Fibroblast of upper back skin (primary cell): ENCODE measurements at places on chromosomes 2 and 18.
A peak's percentile ranks its signal among the peaks of the same experiment; 100 is the strongest.

DNA sequence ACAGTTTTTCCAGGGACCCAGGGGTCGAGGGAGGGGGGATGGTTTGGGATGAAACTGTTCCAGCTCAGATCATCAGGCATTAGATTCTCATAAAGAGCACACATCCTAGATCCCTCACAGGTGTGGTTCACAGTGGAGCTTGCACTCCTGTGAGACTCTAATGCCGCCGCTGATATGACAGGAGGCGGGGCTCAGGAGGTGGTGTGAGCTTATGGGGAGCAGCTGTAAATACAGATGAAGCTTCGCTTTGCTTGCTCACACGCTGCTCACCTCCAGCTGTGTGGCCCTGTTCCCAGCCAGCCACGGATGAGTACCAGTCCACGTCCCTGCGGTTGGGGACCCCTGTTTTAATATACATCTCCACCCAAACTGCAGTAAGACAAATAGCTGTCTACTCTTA lies 204.2 kb downstream of the AGAP1 start:
- DNase-seq = peak; percentile 28

DNA sequence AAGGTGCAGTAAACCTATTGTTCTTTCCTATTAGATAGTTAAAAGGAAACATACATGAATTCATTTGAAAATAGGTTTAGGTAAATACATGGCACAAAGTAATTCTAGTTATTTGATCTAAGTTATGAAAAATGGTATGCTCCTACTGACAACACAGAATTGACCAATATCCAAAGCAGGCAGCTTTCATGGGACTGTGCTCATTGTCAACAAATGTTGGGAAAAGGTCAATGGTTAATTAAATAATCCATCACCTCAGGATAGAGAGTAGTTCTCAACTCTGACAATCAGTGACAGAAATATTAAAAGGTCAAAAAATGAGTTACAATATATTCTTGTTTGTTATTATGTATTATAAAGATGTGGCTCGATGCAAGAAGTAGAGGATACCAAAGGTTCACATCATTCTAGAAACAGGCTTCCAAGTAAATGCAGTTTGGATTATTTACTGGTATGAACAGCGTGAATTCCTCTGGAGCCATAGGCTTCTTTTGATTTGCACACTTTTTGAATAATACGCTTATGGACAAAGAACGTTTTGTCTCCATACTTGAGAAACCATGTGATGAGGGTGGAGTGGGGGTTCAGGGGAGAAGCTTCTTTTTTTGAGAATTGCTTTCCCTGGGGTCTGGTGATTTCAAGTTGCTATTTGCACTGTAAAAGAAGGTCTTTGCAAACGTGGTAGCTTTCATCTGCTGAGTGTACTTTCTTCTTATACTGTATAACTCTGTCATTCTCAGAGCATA lies 422.0 kb upstream of the ZEB2 start:
- no peak for DNase-seq

GRCh38 chr2:99216096-99216495 lies 35.1 kb downstream of the MRPL30 start:
- no peak for DNase-seq

DNA sequence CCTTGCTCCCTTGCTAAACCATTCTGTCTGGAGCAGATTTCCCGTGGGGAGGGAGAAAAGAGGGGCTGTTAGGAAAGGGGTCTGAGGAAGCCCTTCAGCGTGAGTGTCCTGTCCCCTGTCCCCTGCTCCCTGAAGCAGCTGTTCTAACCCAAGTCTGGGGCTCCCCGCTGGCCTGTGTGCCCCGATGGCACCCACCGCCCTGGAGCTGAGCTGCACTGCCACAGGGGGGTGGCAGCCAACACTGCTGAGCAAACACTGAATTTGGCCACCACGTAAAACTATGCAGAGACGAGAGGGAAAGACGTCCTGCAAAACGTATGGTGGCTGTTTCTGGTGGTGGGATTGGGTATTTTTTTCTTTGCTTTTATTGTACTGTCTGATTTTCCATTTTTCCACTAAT lies 17.9 kb downstream of the KCNG2 start:
- DNase-seq = no peak

DNA sequence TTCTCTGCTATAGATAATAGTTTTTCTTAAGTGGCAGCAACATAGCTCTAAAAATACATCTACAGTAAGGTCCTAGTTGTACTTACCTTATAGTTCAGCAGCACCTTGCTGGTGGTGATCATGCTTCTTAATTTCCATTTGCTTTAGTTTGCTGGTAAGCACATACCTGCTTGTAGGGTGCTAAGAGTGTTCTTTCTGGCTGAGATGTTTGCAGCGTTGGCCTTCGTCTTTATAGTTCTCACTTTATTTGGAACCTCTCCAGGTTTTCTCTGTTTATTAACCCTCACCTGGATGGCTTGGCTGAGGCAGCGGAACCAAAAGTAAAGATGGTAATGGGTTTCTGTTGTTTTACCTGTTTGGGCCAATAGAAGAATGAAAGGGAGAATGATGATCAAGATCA lies 123.6 kb upstream of the EFEMP1 start:
- DNase-seq = no peak

- DNase-seq = peak; percentile 31
Observed at GRCh38 chr2:171104379-171104778, 56.3 kb downstream of the TLK1 start.

- peak; percentile 68 for DNase-seq
Observed at GRCh38 chr18:703213-703967, 9.0 kb downstream of the ENOSF1 start.

GRCh38 chr2:198385326-198385725 lies 580.9 kb downstream of the PLCL1 start:
- DNase-seq = peak; percentile 22

GRCh38 chr2:223901854-223902253 lies 43.3 kb downstream of the WDFY1 start:
- DNase-seq = no peak

GRCh38 chr2:168719446-168719845 lies 83.0 kb upstream of the NOSTRIN start:
- no peak for DNase-seq

DNA sequence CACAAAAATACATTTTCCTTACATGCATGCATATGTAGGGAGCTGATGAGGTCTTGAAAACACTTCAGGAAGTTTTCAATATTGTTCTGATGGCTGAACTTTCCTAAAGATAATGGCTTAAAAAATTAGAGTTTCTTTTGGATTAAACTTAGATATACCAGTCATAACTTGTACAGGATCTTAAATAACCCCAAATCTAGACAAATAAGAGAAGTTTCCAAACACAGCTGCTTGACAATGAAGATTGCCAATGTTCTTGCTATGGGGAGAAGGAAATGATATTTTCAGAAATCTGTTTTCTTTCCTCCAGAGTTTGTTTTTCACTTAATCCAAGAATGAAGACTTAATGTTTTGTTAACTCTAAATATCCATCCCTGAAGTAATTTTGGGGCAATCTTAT lies 54.6 kb upstream of the SPTBN1 start:
- DNase-seq = no peak

GRCh38 chr2:238286987-238287736 lies 1.2 kb downstream of the PER2 start:
- no peak for DNase-seq

DNA sequence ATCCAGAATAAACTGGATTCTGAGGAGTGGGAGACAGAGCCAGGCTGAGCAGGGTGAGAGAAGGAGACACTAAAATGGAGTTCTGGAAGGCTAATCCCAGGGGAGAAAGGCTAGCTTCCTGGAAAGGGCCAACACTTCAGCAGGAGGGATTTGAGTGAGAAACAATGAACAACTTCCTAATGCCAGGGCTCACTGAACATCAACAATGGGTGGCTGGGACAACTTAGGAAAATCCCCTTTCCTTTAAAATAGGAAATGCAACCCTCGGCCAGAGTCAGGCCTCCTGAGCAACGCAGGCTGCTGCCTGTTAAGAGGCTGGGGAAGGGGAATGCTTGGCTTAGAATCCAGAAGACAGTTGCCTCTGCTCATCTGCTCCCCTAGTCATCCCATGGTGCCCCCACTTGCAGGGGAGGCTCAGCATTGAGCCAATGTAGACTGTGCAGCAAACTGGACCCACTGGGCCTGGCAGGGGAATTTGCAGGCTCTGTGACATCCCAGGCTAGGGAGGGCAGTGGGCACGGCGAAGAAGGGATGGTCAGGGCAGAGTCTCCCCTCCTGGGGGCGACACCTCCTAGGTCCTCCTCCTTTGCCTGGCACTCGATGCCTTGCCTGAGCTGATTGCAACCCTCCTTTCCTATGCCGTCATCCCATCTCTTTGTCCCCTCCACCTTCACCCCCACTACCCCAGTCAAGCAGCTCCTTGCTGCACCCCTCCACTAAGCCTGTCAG lies 182.5 kb downstream of the TNS1 start:
- DNase-seq = no peak

DNA sequence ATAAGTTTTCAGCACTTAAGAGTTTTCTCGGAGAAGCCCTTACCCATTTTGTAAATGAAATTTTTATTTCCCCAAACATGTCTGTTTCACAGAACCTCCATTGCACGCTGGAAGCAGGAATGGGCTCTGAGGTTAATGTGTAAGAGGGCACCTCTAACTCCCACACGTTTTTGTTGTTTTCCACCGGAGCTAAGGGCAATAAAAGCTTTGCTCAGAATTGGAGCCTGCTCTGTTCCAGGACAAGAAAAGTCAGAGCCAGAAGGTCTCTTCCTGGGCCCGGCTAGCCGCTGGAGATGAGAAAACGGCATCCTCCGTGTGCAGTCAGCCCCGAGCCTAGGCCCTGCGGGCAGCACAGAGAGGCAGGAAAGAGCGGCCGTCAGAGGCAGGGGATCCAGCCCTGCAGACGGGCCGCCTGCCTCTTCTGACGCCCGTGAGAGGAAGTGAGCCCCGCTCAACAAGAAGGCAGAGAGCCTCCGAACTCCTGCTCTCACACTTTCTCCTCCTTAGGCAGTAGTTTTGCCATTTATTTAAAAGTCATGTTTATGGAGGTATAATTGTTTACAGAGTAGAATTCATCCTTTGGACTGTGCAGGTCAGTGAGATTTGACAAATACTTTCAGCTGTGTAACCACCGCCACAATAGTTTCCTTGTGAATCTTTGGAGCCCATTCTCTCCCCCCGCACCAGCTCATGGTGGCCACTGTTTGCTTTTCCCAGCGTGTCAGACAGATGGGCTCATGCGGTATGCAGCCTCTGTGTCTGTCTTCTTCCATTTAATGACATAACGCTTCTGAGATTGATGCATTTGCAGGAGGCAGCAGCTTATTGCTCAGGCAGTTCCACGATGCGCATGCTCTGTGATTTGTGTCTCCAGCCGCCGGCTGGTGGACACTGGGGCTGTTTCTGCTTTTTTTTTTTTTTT lies 117.3 kb downstream of the GALR1 start:
- peak; percentile 51 for DNase-seq

DNA sequence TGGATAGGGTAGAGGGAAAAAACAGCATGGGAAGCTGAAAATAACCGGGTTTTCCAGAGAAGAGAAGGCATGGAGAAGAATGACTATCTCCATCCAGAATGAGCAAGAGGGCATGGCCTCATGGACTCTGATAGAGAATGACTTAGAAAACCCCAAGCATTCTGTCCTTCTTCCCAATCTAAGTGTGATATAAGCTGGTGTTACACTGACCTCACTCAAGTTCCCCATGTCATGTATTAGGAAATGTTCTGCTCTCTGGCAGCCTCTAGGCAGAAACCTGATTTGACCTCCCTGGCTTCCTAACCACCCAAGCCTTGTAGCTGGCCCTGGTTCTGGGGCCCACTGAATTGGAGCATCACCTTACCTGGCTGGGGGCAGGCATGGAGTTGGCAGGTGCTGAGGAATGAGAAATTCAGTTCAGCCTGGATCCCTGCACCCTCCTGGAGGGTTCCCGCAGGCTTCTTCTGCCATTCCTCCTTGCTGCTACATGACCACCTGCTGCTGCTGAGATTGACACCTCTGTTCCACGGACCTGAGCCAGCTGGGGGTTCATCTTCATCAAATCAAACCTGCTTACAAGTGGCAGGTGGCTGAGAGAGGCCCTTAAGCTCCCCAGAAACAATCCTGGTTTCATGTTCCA lies 5.2 kb upstream of the SIGLEC15 start:
- no peak for DNase-seq

- DNase-seq = no peak
Observed at GRCh38 chr2:237344942-237345341, 69.0 kb downstream of the COL6A3 start.

DNA sequence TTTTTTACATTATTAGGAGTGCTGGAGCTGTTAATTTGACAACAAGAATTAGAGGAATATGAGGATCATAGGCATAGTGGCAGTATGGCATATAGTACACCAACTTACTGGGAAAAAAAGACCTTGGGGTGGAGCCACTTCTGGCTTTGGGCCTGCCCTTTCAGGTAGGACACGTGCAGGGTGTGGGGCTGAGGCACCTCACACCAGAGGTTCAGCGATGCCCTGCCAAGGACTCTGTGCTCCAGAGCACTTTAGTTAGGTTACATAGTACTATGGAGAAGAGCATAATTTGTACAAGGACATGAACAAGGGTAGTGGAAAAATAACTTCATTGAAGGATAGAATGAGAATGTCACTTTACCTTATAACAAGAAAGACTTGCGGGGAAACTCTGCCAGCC lies 77.1 kb upstream of the CD302 start:
- no peak for DNase-seq

DNA sequence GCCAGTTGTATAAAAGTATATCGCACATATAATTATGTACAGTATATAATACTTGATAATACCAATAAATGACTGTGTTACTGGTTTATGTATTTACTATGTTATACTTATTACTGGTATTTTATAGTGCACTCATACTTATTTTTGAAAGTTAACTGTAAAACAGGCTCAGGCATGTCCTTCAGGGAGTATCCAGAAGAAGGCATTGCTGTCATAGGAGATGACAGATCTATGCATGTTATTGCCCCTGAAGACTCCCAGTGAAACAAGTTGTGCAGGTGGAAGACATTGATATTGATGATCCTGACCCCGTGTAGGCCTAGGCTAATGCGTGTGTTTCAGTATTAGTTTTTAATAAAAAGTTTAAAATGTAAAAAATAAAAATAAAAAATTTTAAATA lies 20.3 kb upstream of the ASXL3 start:
- no peak for DNase-seq

- no peak for DNase-seq
Observed at GRCh38 chr2:180607514-180608049, 372.8 kb upstream of the UBE2E3 start.

DNA sequence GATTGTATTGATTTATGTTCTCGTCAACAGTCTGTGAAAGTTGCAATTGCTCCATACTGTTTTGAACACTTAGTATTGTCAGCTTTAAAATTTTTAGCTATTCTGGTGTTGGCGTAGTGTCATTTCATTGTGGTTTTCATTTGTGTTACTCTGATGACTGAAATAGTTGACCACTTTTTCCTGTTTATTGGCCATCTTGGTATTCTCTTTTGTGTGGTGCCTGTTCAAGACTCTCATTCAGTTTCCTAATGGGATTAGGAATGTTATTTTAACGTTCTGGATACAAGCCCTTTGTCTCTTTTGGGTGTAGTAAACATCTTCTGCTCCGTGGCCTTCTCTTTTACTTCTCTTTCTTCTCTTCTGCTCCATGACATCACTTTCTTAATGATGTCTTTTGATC lies 82.7 kb upstream of the SMAD2 start:
- no peak for DNase-seq

GRCh38 chr2:191115804-191116203 lies 35.0 kb downstream of the STAT4 start:
- peak; percentile 19 for DNase-seq

- DNase-seq = no peak
Observed at GRCh38 chr2:235262750-235263149, 231.1 kb upstream of the AGAP1 start.

- no peak for DNase-seq
Observed at GRCh38 chr18:8391068-8391467, 218.2 kb upstream of the RAB12 start.
